ENCODE measurements at places on chromosomes 12 and 14.
A peak's percentile ranks its signal among the peaks of the same experiment; 100 is the strongest.

GRCh38 chr12:113921430-113921829 is 44.7 kb downstream of the RBM19 start:
- DNase-seq = no peak

- DNase-seq = no peak
These were observed 47.3 kb upstream of the FOS start for GRCh38 chr14:75231320-75231719.

DNA sequence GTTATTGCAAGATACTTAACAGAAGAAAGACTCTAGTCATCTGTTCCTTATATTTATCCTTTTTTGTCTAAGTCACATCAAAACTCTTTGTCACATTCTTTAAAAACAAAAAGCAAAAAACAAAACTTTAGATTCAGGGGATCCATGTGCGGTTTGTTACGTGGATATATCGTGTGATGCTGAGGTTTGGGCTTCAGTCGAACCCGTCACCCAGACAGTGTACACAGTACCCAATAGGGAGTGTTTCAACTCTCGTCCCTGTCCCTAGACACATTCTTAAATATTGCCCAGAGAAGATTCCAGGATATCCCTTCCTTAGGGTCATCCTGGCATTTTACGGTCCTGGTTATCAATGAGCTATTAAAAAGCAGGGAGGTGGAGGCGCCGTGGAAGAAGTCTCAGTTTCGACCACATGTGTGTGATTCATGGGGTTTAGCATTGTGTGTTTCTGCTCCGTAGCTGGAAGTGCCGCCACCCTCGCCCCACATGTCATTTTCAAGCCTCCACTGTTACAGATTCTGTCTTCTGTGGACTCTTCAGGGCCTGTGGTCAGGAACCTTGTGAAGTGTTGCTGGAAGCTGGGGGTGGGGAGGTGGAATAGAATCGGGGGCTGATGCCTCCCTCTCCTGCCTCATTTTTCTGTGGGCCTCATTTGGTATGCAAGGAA is 19.9 kb downstream of the CCND2 start:
- no peak for DNase-seq

DNA sequence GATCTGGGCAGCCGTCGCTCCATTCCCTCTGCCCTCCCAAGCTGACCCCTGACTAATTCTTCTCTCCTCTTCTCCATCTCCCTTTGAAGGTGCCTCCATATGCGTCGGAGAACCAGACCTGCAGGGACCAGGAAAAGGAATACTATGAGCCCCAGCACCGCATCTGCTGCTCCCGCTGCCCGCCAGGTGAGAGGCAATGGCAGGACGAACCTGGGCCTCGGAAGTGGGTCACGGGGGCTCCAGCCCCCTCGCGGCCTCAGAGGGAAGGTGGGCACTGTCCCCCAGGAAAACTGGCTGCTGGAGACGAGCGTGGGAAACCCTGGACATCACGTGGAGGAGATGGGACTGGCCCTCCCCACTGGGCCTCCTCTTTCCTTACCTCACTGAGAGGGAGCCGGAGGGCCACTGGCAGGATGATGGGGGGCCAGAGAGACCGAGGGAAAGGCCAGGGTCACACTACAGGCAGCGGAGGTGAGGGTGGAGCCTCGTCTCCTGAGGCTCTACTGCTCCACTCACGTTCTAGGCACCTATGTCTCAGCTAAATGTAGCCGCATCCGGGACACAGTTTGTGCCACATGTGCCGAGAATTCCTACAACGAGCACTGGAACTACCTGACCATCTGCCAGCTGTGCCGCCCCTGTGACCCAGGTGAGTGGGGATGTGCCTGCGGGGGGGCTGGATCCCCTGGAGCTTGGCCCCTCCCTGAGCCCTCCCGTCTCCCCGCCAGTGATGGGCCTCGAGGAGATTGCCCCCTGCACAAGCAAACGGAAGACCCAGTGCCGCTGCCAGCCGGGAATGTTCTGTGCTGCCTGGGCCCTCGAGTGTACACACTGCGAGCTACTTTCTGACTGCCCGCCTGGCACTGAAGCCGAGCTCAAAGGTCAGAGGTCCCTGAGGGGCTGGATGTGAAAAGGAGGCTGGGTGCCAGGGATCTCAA is 806 bp downstream of the LTBR start:
- no peak for DNase-seq

DNA sequence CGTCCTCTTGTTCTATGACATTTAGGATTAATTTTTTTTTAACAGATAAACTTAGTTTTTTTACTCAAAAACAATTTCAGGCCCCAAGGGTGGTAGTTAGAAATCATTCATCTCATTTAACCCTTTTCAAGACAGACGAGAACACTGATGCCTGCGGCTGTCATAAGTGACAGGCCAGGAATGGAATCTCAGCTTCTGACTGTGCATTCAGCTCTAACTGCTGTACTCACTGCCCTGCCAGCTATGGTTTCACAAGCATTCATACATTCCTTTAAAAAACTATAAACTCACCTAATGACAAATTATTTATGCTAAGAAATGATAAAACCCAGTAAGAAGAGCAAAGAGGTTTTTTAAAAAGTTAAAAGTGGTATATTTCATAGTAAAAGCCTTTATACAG is 8.8 kb downstream of the DENND5B start:
- DNase-seq = no peak

DNA sequence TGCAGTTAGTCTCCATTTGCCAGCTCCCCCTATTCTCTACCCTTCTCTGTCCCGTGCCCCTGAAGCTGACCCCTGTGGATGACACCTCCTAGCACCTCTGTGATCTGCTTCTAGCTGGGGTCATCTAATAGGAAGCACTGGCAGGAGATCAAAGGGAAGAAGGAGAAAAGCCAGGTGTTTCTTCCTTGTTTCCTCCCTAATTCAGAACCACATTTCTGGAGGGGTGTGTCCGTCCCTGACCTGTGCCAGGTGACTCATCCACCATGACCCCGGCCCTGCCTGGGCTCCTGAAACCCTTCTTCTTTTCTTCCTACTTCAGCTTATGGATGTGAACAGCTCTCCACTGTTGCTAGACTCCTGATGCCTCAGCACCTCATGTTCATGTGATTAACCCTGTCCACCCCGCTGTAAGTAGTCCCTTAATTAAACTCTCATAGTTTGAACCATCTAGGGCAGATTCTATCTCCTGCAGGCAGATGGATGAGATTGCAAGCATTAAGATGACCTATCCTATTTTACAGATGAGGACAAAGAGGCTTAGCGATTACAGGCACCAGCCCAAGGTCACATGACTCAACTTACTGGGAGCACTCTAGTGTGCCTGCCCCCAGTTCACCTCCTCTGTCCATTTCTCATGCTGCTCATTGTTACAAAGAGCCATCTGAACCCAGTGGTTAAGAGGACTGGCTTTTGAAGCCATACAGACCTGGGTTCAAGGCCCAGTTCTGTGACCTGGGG is 770.5 kb downstream of the MED13L start:
- DNase-seq = no peak

GRCh38 chr12:120693848-120694247 is 6.9 kb downstream of the MLEC start:
- DNase-seq = no peak

DNA sequence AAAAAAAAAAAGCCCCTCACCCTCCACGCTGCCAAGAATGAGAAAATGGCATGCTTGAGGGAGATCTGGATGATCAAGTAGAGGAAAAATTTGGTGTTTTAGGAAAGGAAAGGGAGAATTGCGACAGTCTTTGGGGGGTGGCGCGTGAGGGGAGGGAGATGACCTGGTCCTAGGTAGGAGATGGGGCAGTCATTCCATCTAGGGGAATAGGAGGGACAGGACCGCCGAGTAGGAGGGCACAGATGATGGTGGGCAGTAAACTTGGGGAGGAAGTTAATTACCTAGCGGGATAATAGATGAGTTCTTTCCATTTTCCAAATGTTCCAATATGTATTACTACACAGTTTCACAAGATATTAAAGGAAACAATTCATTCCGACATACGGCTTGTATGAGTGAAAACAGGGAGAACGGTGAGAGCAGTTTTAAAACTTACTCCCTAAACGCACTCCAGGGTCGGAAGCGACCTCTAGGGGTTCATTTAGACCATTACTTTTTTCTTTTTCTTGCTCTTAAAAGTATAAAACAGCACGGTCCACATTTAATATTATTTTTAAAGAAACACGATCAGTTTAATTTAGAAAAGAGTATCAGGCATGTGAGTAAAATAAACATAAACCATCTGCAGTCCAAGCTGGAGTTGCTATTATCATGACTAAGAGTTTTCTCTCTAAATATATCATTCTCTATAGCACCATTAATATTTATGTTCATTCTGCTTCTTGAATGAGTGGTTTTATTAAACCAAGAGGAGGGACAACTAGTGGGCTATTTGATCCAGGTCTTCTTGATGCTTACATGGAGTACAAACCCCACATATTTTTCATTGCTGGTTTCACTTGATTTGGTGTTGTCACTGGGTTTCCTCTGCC is 3.0 kb upstream of the FNTB start:
- DNase-seq = peak; percentile 15

DNA sequence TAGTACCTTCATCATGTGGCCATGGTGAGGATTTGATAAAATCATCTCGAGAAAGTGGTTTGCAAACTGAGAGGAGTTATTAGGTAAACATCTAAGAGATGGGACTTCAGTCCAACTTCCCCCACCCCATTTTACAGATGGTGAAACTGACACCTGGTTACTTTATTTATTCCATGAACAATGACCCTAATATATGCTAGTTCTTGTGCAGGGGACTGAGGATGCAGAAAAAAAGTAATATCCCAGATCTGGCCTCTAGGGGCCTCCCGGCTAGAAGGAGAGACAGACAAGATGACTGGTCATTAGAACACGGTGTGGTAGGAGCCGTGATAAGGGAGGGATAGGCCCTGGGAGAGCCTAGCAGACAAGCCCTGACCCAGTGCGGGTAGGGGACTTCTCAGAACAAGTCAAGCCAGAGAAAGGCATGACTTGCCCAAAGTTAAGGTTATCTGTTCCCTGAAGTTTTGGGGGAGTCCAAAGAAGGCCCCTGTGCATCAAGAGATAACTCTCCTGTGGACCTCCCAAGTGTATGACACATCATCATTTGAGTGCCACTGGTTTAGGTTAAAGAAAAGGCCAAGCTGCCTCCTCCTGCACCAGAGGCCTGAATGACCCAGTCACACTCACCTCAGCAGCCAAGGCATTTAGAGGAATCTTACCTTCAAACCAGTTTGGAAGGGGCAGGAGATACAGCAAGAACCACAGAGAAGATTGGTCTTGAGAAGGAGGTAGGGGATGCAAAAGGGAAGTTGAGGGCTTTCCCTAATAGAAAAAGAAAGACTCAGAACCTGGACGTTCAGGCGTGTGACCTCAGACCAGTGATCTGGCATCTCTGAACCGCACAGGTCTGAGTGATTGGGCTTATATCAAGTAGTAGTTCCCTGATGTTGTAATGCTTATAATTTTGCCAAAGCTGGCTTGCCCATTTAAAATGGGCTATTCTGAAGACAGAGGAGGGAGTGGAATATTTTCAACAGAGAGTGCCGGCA is 1.6 kb downstream of the CMKLR1 start:
- DNase-seq = peak; percentile 12

- no peak for DNase-seq
These were observed 33.8 kb downstream of the GIT2 start for GRCh38 chr12:109962398-109962797.

DNA sequence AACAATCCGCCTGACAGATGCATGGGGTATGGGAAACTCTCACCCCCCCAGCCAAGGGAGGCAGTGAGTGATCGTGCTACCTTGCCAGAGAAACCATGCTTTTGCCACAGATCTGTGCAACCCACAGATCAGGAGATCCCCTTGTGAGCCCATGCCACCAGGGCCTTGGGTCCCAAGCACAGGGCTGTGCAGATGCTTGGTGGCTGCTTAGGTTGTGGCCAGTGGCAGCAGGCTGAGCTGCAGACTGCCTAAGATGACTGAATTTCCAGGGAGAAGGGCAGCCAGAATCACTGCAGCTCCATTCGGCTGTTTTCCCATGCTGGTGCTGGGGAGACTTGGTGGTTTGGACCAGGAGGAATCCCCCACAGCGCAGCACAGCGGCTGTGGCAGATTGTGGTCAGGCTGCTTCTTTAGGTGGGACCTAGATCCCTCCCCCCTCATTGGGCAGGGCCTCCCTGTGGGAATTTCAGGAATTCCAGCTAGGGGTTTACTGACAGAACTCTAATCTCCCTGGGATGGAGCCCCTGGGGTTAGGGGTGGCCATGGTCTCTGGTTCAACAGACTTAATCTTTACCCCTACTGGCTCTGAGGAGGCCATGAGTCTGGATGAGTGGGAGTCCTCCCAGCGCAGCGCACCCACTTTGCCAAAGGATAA is 264.6 kb upstream of the DAAM1 start:
- DNase-seq = no peak

GRCh38 chr12:22882559-22882958 is 257.6 kb downstream of the ETNK1 start:
- no peak for DNase-seq

GRCh38 chr14:23481362-23481970 is 12.0 kb downstream of the NGDN start:
- no peak for DNase-seq

GRCh38 chr14:71395151-71395604 is 487.9 kb downstream of the PCNX1 start:
- DNase-seq = no peak

DNA sequence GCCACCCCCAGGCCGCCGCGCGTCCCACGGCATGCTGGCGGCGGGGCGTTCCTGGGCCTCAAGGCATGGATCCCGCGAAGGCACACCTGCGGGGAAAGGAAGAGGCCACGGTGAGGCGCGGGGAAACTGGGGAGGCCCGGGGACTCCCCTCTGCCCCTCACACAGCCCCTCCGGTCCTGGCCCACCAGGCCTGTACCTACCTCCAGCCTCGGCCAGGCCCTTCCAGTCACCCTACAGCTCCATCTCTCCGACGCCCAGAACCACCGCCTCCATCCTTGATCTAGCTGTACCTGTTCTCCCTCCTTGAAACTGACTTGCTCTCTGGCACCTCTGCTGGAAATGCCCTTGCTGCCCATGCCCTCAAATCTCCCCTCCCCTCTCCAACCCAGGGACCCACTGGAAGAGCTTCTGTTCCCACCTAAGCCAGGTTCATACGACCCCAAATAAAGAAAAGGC is 1.7 kb downstream of the ANKRD9 start:
- no peak for DNase-seq

GRCh38 chr14:94570440-94570839 is 9.2 kb downstream of the SERPINA4 start:
- no peak for DNase-seq

DNA sequence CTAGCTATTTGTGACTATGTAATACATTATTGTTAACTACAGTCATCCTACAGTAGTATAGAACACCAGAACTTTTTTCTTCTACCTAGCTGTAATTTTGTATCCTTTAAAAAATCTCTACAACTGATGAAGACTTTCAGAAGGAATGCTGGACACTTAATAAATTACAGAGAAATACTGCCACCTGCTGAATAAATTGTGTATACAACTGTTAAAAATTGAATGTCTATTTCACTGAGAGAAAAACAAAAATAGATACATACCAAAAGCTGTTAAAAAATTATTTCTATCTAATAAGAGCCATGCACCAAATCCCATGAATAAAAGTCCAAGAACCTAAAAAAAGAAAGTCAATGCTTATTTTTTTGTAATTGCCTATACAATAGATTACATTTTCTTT is 6.6 kb downstream of the TSPAN19 start:
- DNase-seq = no peak
